Activated effector memory CD4-positive, alpha-beta T cell treated with Interleukin-2 at 50 U/mL for 16 hours (primary cell): ENCODE measurements at places on chromosomes 2 and 18.

DNA sequence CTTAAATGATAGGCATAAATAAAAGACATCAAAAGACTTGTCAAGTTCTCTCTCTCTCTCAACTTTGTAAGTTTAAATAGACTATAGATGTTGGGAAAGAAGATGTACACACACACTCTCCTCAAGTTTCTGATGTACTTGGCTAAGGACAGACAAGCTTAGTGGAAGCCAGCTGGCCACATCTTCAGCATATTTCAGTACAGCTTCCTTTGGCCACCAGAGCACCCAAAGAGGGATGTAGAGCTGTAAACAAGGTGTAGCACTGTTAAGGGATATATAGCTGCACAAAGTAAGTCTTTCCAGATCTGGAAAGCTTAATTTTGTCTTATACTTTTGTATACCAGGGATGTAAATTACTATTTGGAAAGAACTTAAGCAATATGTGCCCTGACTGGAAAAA lies 64.3 kb upstream of the MSTN start:
- no peak for DNase-seq

DNA sequence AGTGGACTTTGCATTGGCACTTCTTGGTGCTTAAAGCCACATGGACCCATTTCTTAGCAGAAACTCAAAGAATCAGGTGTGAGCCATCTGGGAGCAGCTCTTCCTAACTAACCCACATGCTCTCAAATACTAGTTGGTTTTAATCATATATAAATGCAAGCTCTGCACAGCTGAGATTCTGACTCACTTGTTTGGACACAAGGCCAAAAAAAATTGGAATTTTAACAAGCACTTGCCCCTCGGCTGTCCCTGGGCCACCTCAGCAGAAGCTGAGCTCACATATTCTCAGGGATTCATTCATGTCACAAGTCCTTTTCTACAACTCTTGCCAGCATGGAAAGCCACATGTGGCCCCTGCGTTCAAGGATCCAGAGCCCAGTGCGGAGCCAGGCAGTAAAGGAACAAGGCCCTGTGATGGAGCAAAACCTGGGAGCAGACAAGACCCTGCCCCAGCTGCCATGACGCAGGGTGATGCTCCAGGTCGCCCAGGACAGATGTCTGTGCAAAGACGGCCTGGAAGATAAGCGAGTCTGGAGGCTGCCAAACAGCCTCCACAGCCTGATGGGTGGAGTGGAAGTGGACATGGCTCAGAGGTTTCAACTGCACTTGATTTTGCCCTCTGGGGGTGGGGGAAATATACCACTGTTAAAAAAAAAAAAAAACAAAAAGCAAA lies 266.5 kb downstream of the EIPR1 start:
- DNase-seq, result no peak

DNA sequence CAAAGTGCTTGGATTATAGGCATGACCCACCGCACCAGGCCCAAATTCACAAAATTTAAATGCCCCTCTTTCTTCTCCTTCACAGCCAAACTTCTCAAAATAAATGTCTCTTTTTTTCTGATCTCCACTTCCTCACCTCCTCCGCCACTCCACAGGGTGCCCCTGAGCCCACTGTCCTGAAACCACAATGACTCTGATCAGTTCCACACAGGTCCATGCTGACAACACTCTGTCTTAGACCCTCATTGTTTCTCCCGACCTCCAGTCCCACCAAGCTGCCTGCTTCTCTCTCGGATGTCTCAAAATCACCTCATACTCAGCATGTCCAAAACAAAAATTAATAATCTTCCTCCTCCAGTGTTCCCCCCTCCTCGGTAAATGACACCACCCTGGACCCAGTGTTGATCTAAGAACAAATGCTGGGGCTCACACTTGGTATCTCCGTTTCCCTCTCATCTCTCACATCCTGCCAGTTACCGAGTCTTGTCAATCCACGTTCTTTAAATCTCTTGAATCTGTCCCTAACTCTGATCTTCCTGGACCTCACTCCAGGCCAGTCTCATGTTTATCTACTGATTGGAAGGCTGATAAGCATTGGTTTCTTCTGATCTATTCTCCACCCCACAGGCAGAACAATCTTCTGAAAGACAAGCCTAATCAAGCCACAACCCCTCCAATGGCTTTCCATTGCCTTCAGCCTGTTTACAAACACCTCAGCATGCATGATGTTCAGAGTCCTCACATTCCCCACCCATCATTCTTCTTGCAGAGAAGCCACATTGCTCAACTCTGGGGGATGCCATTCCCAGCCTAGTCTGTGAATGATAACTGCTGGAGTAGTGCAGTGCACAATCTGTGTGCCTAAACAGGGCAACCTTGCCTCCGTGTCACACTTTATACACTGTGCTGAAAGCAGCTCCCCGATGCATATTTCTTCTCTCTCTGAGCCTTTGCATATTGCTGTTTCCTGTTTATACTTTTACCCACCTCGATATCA lies 12.4 kb upstream of the ANKRD44 start:
- no peak for DNase-seq

GRCh38 chr2:226031647-226032501 lies 632.4 kb downstream of the NYAP2 start:
- no peak for DNase-seq

GRCh38 chr2:15646661-15647060 lies 55.0 kb downstream of the DDX1 start:
- DNase-seq, result no peak

DNA sequence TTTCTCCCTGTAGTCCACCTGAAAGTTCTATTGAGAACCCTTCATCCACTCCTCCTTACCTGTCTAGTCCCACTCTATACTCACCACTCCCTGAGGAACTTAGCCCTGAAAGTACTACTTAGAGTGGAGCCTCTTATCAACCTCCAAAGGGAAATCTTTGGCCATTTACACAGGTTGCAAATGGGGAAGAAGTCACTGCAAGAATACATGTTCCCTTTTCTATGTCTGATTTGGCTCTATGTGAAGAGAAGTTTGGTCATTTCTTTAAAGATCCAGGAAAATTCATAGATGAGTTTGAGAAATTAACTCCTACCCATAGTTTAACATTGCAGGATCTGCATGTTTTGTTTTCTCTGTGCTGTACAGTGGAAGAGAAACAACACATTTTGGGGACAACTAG lies 22.9 kb upstream of the MGAT4A start:
- DNase-seq, result no peak

DNA sequence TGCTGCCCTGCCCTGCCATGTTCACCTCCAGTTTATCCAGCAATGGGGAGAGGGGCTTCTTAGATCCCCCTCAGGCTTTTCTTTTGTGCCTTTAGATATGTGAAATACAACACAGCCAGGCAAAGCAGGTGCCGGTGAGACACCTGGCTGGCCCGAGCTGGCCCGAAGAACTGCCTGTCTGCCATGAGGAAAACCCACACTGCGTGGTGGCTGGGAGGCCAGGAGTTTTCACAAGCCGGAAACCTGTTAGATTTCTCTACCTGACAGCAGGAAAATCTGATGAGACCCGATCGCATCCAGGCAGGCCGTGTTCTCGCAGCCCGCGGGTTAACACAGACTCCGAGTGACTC lies 5.7 kb upstream of the GAL3ST2 start:
- no peak for DNase-seq

- DNase-seq, result no peak
Observed at GRCh38 chr2:207244971-207245925, 79.5 kb upstream of the KLF7 start.

GRCh38 chr2:216620786-216621185 lies 12.4 kb upstream of the IGFBP2 start:
- no peak for DNase-seq

- no peak for DNase-seq
Observed at GRCh38 chr2:43375746-43376522, 149.5 kb upstream of the ZFP36L2 start.

GRCh38 chr2:152432206-152432653 lies 97.3 kb downstream of the FMNL2 start:
- DNase-seq, result no peak

DNA sequence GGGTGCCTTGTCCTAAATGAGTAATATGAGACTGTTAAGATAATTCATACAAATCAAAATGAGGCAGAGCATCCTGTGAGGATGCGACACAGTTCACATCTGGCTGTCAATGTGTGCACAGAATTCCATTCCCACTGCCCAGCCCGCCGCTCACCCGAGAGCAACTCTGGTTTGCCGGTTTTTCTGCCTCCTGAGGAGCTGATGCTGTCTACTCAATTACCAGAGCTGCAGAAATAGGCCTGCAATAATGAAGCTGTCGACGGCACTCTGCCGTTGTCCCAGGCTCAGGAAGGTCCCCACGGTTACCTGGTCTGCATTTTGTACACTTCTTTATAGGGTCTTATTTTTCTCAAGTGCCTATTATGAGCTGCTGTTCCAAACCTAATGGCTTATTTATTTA lies 55.7 kb upstream of the LYPD1 start:
- no peak for DNase-seq

DNA sequence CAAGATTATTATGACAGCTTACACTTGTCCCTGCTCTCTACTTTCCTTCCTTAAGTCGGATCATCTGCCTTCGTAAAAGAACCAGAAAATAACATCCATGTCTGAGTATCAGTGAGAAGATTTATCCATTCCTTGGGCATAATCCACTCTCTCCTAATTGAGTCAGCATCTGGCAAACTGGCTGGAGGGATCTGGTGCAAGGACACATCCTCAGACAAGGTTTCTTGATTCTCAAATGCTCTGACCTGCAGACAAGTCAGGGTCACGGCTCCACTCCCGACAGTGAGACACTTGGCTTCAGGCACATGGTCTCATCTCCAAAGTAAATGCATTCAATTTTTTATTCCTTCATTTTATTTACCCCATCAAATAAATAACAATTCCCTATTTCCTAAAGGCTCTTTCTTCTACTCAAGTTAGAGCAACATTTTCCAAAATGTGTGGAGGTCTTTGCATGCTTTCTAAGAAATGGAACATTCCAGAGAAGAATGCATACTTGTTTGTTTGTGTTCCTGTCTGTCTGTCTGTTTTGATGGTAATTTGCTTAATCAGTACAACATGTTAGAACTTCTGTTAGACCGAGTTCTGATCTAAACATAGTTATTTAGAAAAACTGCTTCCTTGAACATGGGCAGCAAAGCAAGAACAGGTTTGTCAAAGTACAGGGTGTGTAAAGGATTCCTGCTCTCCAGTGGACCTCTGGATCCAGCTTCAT lies 246.9 kb downstream of the IRS1 start:
- no peak for DNase-seq

DNA sequence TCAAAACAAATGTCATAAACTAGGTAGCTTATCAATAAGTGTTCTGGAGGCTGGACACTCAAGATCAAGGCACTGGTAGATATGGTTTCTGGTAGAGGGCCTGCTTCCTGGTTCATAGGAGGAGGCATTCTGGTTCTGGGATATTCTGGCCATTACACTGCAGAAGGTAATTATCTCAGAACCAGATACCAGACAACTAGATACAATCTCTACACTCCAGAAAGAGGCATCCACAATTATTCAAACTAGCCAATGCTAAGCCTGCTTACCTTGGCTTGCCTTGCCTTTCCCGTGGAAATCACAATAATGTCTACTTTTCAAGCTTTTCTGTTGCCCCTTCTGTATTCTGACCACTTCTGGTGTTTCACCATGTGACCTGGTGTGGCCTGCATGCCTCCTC lies 785.2 kb upstream of the GYPC start:
- DNase-seq, result no peak

- no peak for DNase-seq
Observed at GRCh38 chr2:144310484-144310883, 209.4 kb downstream of the ZEB2 start.

- DNase-seq, result peak; percentile 67
Observed at GRCh38 chr2:38535744-38536506, 66.8 kb downstream of the HNRNPLL start.

- no peak for DNase-seq
Observed at GRCh38 chr2:240013343-240013742, 11.8 kb downstream of the NDUFA10 start.

DNA sequence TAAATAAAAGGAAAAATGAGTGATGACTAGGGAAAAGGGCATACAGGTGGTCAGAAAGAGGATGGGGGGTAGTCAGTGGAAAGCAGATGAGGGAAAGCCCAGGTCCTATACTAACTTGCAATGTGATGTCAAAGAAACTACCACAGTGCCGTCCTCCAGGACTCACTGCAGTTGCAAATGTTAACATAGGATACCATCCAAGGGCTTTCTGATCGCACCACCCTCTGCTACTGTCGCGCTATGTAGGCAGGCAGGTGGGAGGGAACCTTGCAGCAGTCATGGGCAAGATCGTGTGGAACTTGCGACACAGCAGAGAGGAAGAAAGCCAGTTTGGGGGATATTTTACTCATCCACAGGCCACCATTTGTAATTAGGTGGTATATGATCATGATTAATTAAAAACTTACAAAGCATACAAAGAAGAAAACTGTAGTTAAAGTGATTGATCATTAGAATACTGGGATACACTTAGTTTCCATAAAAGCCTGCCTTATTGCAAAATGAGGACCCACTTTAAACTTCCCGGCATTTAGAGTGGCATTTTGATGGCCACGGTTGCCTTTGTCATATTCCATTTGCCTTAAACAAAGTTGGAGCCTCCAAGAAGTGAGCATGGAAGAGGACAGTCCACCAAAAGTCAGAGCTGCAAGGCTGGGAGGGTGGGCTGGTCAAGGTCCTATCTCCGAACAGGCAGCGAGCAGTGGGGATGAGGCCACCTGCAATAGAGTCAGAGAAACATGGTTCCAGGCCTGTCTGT lies 8.5 kb upstream of the ROCK2 start:
- DNase-seq, result no peak

DNA sequence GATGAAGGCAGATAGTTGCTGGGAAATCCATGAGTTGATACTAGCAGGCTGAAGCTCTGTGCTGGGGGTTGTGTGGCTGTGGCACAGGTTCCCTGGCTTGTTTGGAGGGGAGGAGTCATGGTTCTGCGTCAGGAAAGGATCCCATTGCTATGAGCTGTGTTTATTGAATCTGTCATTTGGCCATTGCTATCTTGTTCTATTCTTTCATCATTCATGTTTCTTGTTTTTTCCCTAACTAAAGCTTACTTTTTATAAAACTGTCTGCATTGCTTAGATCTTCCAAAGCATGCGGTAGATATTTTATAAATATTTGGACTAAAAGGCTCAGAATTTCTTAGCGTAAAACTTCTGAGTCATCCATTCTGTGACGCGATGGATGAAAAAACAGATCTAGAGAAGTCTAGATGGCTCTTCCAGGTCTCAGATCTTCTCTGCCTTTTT lies 335.3 kb downstream of the PTPRM start:
- DNase-seq, result no peak

- DNase-seq, result no peak
Observed at GRCh38 chr2:8030573-8031303, 651.1 kb upstream of the ID2 start.

- no peak for DNase-seq
Observed at GRCh38 chr2:71578767-71579342, 125.5 kb downstream of the DYSF start.

DNA sequence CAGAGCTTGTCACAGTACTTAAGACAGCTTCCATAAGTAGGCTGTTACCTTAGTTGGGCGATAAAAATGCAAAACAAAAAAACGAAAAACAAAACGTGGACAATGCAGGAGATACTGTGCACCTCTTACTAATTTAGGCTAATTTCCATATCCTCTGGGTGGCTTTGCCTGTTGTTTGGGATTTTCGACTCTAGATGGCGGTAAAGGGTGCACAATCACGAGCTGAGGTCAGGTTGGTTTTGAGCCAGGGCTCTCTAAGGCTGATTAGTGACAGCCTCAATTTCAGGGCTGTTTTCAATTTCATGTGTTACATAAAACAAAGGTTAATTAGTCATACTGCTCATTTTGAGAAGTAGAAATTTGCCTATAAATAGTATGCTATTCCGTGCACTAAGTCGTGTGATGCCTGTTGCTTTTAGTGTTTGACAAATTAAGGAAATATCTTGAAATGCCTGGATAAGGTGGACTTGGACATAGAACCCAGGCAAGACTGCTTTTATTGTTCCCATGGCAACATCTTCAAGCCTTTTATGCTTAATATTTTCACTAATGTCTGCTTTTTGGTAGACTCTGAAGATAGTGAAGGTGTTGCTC lies 493.1 kb downstream of the SOCS6 start:
- peak; percentile 39 for DNase-seq
